NCI-H2029 treated with DMSO at 0.1 percent for 48 hours (cell line): ENCODE measurements at places on chromosomes 6 and 20.

GRCh38 chr6:56664029-56664428 lies 21.3 kb upstream of the DST start:
- DNase-seq = no peak

GRCh38 chr6:17250237-17250636 lies 30.9 kb upstream of the RBM24 start:
- no peak for DNase-seq

GRCh38 chr6:109015176-109015575 lies 79.5 kb downstream of the SESN1 start:
- no peak for DNase-seq

- DNase-seq = no peak
These were observed 226.3 kb downstream of the KIF16B start for GRCh38 chr20:16346956-16347355.

DNA sequence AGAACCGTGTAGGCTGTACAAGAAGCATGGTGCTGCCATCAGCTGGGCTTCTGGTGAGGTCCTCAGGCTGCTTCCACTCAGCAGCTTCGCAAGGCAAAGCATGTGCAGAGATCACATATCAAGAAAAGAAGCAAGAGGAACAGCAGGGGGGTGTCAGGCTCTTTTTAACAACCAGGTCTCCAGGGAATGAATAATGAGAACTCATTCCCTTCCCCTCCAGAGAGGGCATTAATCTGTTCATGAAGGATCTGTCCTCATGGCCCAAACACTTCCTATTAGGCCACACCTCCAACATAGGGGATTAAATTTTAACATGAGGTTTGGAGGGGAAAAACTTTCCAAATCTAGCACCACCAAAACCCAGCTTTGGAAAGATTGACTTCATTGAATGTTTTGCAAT lies 20.0 kb downstream of the GINM1 start:
- DNase-seq = no peak

DNA sequence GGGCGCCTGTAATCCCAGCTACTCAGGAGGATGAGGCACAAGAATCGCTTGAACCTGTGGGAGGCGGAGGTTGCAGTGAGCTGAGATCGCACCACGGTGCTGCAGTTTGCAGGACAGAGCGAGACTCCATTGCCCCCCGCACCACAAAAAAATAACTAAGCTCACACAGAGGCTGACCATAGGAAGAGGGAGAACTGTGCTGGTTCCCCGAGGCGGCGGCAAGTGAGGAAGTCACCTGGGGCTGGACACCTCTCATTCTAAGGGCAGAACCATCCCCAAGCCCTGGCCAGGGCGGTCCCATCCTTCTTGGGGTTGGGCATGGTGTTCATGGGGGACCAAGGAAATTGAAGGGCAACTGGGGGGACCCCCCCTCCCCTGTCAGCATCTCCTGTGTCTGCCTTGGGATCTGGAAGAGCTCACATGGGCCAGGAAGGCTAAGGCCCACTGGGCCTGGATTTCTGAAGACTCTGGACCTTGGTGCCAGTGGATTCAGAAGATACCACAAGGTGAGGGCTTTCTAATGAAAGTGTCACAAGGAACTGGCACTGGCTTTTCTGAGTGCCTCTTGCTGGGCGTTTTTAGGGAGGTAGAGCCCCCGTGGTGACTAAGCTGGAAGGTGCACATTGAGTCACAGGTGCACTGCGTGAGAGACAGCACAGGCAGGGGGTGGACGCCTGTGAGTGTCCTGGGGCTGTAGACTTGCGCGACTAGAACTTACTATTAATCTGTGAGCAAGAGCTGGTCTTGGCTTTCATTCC lies 11.5 kb downstream of the IRF4 start:
- DNase-seq = no peak
